Effector CD8-positive, alpha-beta T cell (primary cell): ENCODE measurements at places on chromosomes 2 and 18.

DNA sequence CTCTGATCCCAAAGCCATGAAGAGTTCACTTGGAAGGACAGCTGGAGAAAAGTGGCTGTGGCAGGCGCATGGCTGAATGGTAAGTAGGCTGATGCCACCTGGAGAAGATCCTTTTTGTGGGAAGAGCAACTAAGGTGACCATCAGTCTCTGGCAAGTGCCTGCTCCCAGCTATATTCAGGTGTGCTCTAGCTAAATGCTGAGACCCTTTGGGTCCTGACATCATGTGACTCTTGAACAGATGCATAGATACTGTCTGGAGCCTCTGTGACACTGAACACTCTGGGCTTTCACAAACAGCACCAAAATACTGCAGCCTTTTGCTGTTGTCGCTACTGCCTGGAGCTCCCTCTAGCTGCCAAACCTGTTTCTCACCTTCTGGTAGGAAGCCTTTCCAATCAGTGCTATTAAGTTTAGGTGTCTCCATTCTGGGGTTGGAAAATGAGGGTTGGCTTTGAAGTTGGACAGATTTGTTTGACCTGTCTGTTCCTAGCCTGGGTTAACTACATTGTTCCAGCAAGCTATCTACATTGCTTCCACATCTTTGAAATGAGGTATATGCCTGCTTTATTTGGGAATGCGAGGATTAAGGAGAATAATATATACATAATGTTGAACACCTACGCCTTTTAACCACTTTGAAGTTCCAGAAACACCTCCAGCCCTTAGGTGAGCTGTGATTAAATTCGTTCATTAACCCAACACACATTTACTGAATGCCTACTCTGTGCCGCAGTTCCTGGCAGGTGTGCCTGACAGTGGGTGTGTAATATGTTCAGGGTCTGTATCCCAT, 3.1 kb downstream of the EGR4 start:
- no peak for DNase-seq

GRCh38 chr18:23135550-23136325, 453 bp downstream of the CABLES1 start:
- no peak for DNase-seq

GRCh38 chr2:207561386-207562080, 31.8 kb downstream of the CREB1 start:
- no peak for DNase-seq

- no peak for DNase-seq
These were observed 4.5 kb downstream of the NOL4 start for GRCh38 chr18:34220081-34220815.

- DNase-seq, result no peak
These were observed 79.3 kb downstream of the DDX1 start for GRCh38 chr2:15670981-15671380.

- no peak for DNase-seq
These were observed 67.0 kb downstream of the TSHZ1 start for GRCh38 chr18:75277610-75277928.

DNA sequence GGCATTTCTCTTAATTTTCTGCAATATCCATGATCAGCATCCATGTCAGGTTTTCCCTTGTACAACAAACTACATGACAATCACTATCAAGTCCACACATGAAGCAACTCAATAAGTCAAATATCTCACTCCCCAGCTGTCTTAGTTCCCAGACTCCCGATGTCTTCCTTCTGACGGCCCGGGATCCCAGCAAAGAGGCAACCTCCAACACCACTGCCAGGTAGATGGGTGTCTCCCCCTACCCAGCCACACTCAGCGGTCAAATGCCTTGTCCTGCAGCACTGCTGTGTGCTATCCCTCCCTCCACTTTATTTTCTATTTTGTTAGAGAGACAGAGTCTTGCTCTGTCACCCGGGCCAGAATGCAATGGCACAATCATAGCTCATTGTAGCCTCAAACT, 23.3 kb downstream of the TRABD2A start:
- DNase-seq, result no peak

GRCh38 chr18:59621027-59621426, 76.2 kb downstream of the CCBE1 start:
- no peak for DNase-seq

- DNase-seq, result no peak
These were observed 100.2 kb downstream of the DYNC1I2 start for GRCh38 chr2:171787333-171788072.

- no peak for DNase-seq
These were observed 24.9 kb downstream of the CCNT2 start for GRCh38 chr2:134943540-134943939.

- DNase-seq, result no peak
These were observed 47.0 kb downstream of the SLC9A4 start for GRCh38 chr2:102520009-102520408.

- DNase-seq, result no peak
These were observed 1.1 kb upstream of the MAB21L4 start for GRCh38 chr2:240896871-240897692.

- DNase-seq, result no peak
These were observed 131.5 kb upstream of the SERTAD2 start for GRCh38 chr2:64785245-64785644.

- DNase-seq, result no peak
These were observed 35.5 kb downstream of the TGFBRAP1 start for GRCh38 chr2:105294046-105294445.

DNA sequence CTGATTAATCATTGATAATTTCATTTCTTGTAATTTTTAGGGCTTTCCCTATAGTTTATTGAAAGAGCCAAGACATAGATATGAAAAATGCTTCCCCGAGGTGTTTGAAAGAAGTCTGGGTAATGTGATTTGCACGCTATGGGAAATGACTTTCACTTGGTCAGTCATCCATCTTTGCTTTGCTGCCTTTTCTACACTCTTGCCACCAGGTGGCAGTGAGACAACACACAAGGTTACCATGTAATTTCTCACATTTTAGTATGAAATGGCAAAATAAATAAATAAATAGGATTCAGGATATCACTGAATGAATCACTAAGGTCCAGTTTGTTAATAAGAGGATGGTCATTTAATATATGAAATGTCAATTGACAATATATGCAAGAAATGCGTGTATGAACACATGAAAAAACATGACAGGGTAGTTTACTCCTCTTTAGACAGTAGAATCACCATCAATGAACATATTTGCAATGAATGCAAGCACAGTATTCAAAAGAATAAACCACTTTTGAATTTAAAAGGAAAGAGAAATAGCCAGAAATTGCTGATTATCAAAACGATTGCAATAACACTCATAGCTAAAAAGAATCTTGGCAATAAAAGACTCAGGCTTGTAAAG, 52.2 kb upstream of the KCNH7 start:
- DNase-seq, result no peak

DNA sequence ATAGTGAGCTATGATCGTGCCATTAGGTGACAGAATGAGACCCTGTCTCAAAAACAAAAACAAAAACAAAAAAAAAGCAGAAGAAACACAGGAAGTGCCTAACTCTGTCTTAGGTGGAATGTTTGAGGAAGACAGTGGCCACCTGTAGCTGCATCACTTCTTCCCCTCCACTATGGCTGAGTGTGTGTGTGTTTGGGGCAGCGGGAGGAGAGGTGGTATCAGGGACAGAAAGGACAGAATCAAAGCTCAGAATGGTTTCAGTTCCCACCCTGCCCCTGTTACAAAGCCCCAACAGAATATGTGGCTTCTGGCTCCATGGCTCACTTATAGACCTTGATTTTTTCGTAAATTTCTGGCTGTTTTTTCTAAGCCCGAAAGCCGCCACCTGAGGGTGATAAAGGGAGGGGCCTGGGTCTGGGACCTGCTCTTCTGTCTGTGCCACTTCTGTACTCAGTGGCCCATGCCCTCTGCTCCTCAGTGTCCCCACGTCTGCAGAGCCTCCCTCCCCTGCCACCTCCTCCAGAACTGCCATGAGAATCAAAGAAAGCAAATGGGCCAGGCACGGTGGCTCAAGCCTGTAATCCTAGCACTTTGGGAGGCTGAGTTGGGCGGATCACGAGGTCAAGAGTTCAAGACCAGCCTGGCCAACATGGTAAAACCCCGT, 27.4 kb downstream of the SERTAD2 start:
- DNase-seq, result no peak

- DNase-seq, result no peak
These were observed 134.4 kb downstream of the L3MBTL4 start for GRCh38 chr18:6280211-6280743.

DNA sequence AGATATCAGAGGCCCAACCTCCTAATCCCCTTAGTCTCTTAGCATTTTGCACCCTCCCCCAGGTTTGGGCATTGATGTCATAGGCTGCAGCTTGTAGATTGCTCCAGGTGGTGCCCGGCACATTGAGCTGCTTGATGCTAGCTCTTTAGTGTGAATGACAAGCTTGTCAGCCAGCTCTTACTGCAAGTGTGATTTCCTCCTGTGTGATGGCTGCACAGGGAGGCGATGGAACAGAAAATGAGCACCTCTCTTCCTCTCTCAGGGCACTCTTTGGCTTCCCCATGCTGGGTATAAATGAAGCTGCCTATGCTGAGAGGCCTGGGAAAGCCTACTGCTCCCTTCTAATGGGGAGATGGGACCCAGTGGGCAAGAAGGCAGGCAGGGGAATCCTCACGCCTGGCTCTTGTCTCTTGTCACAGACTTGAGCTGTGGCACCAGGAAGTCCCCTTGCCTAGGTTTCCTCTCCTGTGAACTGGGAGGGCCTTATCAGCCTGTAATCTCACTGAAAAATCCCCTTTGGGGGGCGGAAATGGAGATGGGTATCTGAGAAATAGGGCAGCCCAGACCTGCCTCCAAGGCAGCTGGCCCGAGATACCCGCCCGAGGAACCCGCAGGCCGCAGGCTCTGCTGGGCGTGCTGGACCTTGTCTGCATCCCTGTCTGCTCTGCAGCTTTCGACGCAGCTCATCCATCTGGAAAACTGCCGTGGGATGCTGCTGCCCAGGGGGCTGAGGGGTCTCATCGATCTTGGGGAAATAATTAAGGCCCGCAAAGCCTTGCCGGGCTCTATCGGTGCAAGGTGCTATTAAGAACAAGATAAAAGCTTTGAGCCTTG, 163.5 kb upstream of the CXCR4 start:
- peak; percentile 25 for DNase-seq

DNA sequence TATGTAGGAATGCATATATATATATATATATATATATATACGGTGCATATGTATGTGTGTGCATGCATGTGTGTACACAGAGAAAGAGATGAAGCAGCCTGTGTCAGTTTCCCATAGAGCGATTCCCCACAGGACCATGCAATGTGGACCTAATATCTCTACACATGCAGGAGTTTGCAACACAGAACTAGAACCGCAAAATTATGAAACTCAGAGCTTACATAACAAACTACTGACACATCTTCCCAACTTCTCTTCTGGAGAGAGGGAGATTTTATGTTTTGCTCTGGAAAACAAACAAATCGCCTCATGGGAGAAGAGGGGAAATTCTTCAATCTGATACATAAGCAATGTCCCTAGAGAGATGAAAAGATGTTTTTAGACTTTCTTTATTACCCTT, 377.2 kb downstream of the LRATD1 start:
- no peak for DNase-seq

DNA sequence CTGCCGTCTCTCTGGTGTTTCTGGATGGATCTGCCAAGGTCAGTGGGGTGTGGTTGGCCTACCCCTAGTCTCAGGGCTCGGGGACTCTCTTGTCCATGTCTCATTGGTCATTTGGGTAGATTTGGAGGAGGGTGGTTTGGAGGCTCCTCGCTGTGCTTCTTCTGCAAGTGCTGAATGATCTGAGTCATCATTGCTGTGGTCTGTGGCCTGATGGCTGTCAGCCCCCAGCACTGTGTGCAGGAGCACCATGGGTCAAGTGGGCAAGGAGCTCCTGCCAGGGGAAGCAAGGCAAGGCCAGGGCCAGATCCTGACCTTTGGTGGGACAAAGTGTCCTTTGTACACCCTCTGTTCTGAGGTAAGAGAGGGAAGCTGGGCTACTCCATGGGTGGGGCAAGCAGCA, 221.8 kb downstream of the FHOD3 start:
- no peak for DNase-seq

DNA sequence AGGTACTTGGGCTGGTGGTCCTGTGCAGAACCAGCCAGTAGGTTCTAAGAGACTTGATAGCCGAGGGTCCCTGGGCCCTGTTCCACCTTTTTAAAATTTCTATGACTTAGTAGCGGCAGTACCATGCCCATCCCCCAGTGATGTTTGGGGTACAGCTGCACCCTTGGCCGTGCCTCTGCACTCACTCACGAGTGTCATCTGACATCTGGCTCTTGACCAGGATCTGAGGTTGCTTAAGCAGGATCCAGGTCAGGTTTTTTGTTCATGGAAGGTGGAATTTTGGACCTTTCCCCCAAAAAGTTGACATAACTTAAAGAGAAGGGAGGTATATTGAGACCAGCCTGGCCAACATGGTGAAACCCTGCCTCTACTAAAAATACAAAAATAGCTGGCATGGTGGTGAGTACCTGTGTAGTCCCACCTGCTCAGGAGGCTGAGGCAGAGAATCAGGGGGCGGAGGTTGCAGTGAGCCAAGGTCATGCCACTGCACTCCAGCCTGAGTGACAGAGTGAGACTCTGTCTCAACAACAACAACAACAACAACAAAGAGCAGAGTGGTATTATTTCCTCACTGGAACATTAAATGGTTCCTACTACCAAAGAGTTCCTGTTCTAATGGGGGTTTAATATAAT, 163.6 kb downstream of the NEDD4L start:
- no peak for DNase-seq

GRCh38 chr18:68925268-68925667, 127.4 kb downstream of the CCDC102B start:
- no peak for DNase-seq

- DNase-seq, result no peak
These were observed 24.6 kb downstream of the CD302 start for GRCh38 chr2:159773426-159773825.

DNA sequence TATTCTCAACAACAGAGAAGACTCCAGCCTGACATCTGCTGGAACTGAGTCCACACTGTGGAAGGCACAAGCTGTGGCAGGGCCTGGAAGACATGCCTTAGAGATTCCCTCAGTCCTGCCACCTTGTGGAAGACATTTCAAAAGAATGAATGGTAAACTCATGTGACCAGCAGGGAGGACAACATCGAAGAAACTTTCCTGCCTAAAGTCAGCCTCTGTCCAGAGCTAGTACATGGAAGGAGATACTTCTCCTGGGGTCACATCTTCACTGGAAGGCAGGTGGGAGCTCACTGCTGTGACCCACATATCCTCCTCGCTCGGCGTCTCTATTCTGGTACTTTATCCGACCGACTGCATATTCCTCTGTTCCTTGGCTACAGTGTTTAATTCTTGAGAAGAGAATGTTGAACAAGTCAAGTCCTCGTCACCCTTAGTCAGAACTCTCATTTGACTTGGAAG, 59.5 kb downstream of the PUM2 start:
- DNase-seq, result no peak

GRCh38 chr2:71926089-71926447, 221.6 kb downstream of the CYP26B1 start:
- DNase-seq, result no peak

- no peak for DNase-seq
These were observed 8.4 kb downstream of the KIF1A start for GRCh38 chr2:240811346-240812300.

DNA sequence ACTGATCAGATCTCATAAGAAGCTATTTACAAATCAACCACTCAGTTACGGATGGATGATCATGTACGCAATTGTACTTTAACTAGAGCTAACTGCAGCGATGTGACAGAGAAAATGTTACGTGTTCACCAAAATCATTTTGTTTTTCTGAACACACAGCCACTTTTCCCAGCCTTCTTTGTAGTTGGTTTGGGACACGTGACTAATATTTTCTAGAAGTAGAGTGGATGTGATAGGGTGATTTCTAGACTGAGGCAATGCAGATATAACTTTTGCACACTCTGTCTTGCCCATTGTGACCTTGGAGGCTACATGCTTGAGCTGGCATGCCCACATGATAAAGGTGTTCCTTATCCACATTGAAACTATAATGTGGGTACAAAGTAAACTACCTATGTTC, 9.9 kb upstream of the SLC9A4 start:
- no peak for DNase-seq
